ENCODE measurements at places on chromosomes 1 and 21.

DNA sequence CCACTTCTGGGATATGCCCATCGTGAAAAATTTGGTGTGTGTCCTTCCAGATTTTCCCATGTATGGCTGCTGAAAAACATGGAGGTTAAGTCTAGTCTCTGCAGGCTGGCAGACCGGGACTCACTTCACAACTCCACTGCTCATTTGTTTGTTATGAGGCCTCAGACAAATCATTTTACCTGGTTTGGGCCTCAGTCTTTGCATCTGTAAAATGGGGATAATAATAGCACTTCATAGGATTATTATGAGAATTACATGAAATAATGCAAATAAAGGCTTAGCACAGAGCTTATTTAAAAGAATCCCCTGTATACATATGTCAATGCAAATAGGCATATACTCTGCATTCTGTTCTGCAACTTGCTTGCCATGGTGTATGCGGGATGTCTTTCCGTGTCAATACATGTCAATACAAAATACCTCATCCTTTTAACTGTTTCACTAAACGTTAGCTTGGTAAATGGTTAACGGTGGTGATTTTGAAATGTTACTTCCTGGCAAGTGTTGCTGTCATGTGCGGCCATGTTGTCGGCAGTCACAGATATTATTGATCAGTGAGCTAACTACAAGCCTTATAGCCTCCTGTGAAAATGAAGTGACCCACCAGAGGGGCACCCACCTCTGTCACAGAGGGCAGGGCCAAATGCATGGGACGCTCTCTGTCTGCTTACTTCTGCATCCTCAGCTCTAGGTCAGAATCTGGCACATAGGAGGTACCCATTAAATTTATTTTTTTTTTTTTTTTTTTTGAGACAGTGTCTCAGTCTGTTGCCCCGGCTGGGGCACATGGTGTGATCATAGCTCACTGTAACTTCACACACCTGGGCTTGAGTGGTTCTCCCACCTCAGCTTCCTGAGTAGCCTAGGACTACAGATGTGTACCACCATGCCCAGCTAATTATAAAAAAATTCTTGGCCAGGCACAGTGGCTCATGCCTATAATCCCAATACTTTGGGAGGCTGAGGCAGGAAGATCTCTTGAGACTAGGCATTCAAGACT is 4.3 kb downstream of the LCK start:
- DNase-seq: no peak

DNA sequence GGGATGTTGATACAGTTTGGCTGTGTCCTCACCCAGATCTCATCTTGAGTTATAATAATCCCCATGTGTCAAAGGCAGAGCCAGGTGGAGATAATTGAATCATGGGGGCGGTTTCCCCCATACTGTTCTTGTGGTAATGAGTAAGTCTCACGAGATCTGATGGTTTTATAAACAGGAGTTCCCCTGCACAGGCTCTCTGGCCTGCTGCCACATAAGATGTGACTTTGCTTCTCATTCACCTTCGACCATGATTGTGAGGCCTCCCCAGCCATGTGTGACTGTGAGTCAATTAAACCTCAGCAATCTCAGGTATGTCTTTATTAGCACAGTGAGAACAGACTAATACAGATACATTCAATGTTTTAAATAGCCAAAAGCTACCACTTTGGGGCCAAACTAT is 41.1 kb downstream of the SLC35F3 start:
- DNase-seq: no peak

- peak; percentile 19 for DNase-seq
These were observed 9.8 kb upstream of the GJA8 start for GRCh38 chr1:147892731-147893214.

GRCh38 chr21:37808261-37808660 is 108.0 kb downstream of the KCNJ6 start:
- DNase-seq: no peak

- no peak for DNase-seq
These were observed at the start of gene NFIA for GRCh38 chr1:61082311-61083012. Gene NFIA, plus strand, starts transcription at chr1:61082561.

GRCh38 chr1:205211839-205212536 is 486 bp upstream of the DSTYK start:
- DNase-seq: no peak

DNA sequence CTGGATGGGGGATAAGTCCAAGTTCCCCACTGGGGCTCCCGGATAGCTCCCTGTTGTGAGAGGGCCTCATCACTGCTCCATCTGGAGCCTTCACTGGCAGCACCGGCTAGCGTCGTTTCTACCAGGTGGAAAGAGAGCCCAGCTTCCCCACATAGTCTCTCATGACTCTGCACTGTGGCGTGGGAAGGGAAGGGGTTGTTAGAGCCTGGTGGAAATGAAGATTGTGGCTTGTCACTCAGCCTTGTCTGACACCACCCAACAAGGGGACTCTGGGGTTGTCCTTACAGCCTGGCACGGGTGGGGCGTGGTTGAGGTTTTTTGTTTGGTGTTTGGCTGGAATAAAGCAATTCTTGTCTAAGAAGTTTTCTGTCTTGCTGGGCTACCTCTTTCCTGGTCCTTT is 94.6 kb downstream of the ADARB1 start:
- no peak for DNase-seq

GRCh38 chr1:220957233-220957605 is 78.0 kb downstream of the HLX start:
- peak; percentile 23 for DNase-seq

GRCh38 chr21:31201548-31201947 is 142.5 kb downstream of the TIAM1 start:
- peak; percentile 29 for DNase-seq

DNA sequence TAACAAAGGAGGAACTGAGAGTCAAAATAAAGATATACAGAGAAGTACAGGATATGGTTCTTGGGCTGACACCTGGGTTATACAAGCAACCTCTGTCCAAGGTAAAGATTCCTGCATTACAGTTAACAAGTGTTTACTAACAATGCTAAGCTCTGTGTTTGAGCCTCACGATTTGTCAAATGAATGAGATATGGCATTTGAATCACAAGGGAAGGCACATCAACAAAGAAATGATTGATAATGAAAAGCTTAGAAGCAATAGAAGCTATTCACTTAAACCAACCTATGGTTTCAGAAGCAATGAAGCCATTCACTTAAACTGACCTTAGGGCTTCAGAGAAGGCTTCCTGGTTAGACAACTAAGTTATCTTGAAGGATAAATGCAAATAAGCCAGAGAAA is 199.5 kb downstream of the AGBL4 start:
- no peak for DNase-seq

GRCh38 chr1:21590126-21590880 is 78.9 kb downstream of the RAP1GAP start:
- DNase-seq: no peak

- DNase-seq: no peak
These were observed 65.8 kb upstream of the PRKACB start for GRCh38 chr1:84078108-84078841.

DNA sequence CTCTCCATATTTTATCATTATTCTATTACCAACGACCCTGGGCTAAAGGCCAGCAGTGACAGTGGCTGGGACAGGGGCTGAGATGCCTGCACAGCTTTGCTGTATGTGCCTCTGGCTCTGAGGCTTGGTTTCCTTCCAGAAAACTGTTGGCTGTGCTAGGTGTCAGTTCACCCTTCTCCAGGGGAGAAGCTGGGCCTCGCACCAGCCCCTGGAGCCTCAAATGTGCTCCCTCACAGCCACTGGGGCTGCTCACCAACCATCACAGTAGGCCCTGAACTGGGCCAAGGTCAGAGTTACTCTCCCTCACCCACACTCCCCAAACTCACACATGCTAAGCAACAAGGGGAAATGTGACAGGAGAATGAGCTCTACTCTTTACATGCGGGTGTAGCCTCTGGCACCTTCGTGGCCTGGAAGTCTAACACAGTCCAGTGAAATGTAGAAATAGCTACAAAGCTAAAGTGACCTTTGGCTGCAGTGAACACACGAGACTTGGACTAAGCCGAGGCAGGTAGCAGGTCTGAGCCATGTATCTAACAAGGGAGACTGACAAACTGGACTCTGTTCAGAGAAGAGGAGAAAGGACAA is 4.7 kb upstream of the CD160 start:
- no peak for DNase-seq

DNA sequence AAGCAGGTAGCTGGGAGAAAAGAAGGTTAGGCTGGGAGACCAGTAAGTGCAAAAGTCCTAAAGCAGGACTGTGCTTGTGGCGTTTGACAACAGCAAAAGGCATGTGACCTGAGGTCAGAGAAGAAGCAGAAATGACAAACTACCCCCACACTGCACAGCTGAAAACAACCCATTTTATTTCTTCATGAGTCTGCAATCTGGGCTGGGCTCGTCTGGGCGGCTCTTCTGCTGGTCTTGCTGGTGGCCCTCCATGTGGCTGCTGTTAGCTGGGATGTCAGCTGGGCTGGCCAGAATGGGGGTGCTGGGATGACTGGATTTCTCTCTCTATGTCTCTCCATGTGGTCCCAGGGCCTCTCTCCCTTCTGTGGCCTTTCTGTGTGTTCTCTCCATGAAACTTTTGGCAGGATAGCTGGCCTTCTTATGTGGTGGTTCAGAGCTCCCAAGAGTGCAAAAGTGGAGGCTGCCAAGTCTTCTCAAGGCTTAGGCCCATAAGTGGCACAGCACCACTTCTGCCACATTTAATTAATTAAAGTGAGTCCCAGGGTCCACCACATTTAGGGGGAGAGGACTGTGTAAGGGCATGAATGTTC is 128.6 kb downstream of the RIPK4 start:
- no peak for DNase-seq

GRCh38 chr1:178019622-178020021 is 49.8 kb upstream of the SEC16B start:
- DNase-seq: no peak

GRCh38 chr1:117929343-117930172 is at the start of the genes GDAP2 and WDR3:
Gene GDAP2, minus strand, starts transcription at chr1:117929621. Its CDS starts 9,264 bp downstream, at chr1:117920357.
Gene WDR3, plus strand, starts transcription at chr1:117929739. Its CDS starts 3,581 bp downstream, at chr1:117933320.
- peak; percentile 96 for DNase-seq

- no peak for DNase-seq
These were observed 143.2 kb upstream of the C1orf105 start for GRCh38 chr1:172277275-172277674.

DNA sequence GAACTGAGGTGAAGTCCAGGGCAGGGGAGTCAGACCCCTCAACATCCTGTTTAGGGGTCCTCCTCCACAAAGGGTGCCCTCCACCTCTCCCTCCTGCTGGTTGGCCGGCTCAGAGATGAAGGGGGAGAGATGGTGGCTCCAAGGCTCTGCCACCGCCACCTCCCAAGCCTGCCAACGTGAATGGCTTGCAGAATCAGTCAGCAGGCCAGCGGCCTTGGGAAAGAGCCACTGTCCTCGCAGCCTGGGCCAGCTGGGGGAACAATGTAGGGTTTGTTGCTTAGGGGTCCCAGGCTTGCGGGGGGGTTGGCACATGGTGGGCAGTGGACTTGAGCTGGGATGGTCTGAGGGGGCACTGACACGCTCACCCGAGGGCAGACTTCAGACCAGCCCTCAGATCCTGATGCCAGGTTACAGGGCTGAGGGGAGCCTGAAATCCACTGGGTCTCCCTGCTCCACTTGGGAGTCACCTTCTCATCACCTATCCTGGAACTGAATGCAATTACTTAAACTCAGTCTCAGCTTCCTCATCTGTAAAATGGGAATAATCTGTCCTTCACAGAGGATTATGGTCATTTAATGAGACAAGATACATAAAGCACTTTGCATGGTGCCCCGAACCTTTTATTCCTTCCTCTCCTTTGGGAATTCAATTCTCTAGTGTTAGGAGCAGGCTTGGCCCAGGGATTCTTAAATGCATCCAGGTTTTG is 8.3 kb downstream of the GPR37L1 start:
- DNase-seq: no peak

- DNase-seq: no peak
These were observed 1690.5 kb downstream of the KCNT2 start for GRCh38 chr1:194917769-194918168.

- peak; percentile 26 for DNase-seq
These were observed 1.8 kb downstream of the AGPAT3 start for GRCh38 chr21:43866659-43867331.

- DNase-seq: no peak
These were observed 604.7 kb upstream of the PLXNA2 start for GRCh38 chr1:208848854-208849253.

- peak; percentile 11 for DNase-seq
These were observed 9.3 kb downstream of the ZNF672 start for GRCh38 chr1:248847181-248847955.

DNA sequence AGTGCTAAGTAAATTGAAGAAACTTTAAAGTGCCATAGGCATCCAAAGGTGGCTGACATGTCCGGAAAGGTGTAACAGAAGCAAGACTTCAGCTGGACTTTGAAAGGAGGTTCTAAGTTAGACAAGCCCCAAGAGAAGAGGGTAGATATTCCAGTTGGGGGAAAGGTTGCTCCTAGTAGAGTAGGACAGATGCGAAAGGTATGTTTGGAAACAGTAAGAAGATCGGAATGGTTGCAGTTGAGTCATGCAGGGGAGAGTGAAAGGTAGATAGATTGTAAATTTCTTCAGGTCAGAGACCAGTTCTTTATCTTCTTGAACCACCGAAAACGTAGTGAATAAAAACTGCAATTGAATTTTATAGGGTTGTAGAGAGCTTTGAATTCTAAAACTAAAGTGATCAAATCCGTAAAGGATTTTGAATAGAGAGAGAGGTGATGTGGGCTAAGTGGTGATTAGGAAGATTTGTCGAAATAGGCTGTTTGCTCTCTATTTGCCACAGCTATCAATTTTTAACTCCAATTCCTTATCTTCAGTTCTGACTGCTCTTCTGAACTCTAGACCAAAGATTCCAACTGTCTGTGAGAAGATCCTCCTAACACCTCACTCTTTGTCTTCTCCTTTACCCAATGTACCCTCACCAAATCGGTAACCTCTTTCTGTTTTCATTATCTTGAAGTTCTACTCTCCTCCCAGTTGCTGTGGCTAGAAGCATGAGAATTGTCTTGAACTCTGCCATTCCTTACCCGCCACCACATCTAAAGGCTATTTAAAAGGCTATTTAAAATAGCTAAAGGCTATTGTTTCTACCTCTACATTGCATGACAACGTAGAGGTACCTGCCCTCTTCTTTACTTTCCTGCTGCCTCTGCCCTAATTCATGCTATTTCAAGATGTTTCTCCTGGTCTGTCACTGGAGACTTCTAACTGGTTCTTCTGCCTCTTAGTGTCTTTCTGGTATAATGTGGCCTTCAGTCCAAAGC is 16.7 kb downstream of the MACF1 start:
- no peak for DNase-seq

DNA sequence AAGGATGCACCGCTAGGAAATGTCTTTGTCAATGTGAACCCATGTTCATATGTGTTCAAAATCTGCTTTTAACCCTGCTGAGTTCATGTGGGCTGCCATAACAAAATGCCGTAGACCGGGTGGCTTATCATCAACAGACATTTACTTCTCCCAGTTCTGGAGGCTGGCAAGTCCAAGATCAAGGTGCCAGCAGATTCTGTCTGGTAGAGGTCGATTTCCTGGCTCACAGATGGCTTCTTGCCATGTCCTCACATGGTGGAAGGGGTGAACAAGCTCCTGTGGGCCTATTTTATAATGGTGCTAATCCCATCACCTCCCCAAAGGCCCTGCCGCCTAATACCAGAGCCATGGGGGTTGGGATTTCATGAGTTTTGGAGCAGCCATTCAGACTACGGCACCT is 4.6 kb upstream of the CDCP2 start:
- no peak for DNase-seq

GRCh38 chr1:171084091-171084490 is 6.6 kb upstream of the FMO3 start:
- DNase-seq: no peak
